ENCODE measurements at places on chromosomes 16 and 17.

- no peak for DNase-seq
Measured at GRCh38 chr16:88864099-88864498, 2.4 kb downstream of the PABPN1L start.

GRCh38 chr17:18122990-18123753 is 14.6 kb downstream of the MYO15A start:
- no peak for DNase-seq

GRCh38 chr16:72467157-72467759 is 295.3 kb upstream of the PMFBP1 start:
- DNase-seq, result no peak

DNA sequence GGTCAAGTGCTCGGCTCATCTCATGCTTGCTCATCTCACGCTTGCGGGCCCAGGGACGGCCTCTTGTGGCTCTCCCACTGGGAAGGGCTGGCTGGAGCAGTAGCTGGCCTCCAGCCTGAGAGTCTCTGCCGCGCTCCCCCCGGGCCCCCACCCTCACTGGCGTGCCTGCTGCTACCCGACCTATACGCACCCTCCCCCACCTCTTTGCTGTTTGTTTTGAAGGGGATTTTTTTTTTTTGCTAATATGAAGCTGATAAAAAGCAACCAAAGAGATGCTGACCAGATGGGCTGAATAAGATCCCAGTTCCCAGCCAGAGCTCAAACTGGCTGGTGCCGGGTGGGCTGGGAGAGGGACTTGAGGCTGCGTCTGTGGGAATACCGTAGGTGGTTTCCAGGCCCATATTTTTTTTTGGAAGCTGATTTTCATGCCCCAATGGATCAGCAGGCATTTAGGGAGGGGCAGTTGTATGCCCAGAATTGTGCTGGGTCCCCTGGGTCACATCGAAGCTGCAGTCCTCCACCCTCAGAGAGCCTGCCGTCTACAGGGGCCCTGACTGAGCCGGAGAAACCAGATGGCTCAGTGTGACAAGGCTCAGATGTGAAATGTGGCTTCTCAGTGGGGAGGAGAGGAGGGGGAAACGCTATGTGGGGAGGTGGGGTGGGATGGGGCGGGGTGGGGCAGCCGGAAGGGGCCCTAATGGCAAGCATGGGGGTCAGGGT is 115.0 kb downstream of the RAP1GAP2 start:
- DNase-seq, result no peak

GRCh38 chr16:57167953-57168352 is 17.9 kb downstream of the PSME3IP1 start:
- no peak for DNase-seq

All from activated T-helper 1 cell treated with Interleukin-2 at 50 U/mL for 16 hours (primary cell).